Ureter (tissue), 1 donor: ENCODE measurements at places on chromosomes 7 and 10. TPM values are rescaled to one million over a fixed set of nuclear protein-coding genes. Genes with fewer than 3 reads are reported as not detected.

Gene HYCC1
- total RNA-seq, result 19.6 TPM

DNA sequence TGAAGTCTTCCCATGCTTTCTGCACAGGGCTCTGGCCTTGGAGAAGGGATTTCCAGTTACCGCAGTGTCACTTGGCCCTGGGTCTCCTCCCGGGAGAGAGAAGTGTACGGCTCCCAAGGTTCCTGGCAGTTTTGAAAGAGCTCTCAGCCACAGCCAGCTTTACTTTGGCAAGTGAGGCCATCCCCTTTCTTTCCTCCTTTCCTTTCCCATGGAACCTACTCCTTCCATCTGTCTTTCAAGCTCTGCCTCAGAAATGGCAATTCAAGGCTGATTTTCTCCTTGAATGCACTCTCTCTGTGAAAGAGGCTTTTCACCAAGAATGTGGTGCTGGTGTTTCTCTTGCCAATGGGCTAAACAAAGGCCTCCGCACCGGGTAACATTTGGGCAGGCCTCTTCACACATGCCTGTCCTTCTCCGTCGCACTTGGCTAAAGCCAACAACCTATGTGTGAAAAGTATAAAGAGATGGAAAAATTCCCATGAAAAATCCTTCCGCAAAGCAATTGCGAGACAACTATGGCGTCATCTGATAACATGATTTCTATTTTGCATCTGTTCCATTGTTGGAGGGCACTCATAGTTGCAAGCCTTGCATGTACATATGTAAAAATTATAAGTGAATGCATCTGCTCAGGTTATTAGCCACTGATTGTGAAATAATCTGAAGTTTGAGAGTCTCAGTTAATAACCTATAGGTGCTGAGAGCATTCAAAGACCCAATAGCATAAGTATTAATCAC is 125.4 kb downstream of the PFKFB3 start:
- DNase-seq, result no peak

- no peak for DNase-seq
Observed at GRCh38 chr7:23410446-23411183, 59.7 kb downstream of the IGF2BP3 start.

Gene NPC1L1
- 0.10 TPM for total RNA-seq

DNA sequence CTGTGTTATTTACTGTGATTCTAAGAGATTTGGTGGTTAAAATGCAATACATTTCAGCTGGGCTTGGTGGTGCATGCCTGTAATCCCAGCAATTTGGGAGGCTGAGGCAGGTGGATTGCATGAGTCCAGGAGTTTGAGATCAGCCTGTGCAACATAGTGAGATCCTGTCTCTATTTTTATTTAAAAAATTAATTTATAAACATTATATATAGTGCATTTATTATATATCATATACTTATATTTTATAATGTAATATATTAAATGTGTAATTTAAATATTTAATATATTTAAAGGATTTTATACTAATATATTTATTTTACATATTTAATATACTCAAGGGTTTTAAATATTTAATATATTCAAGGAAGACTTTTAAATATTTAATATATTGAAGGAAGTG is 402.8 kb upstream of the PCDH15 start:
- no peak for DNase-seq

Gene ENO4
- total RNA-seq, result 0.73 TPM

DNA sequence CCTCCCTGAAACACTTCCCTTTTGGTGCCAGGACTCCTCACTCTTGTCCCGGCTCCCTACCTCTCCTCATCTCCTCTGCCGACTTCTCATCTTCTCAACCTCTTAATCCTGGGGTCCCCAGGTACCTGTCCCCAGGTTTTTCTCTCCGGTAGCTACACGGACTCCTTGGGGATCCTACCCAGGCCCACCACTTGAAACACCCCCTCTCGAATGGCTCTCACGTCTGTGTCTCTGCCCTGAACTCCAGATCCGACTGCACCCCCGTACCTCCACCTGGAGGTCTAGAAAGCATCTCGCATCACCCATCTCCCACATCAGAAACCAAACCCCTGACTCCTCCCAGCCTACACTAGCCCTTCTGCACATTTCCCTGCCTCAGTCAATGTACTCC is 4.8 kb downstream of the TBATA start:
- DNase-seq, result no peak

DNA sequence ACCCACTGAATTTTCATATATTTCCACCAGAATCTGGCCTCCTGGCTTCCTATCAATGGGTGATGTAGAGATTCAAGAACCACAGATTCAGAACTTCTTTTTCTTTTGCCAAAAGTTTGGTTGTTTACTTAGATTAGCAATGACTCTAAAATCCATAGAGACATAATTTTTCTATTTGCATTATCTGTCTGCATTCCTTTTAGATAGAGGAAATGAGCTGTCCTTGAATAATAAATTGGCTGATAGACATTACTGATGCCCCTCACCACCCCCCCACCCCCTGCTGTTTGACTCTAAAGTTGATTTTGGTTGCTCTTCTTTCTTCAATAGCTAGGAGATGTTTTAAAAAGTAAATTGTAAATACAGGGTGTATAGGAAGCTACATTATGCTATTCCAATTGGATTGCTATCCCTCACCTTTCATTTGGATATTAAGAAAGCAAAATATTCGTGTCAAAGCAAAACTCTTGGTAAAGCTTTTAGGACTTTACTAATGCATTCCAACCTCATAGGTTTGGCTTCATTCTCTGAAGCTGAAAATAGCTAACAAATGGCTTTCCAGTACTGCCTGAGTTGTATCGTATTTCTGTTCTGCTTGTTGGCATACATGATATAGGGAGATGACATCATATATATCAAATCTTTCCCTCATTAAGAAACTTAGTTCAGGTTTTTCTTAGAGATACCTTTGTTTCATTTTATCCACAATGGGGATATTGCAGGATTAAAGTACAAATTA is 606.0 kb downstream of the ARL4A start:
- DNase-seq, result no peak

Gene PRKG1
- 25.4 TPM for total RNA-seq

Gene VPS26A
- total RNA-seq, result 54.6 TPM

Gene OR2A1
- total RNA-seq, result not detected

Gene TMEM60
- 10.6 TPM for total RNA-seq

Gene NOS3
- total RNA-seq, result 50.7 TPM

Gene MYO1G
- total RNA-seq, result 6.0 TPM

- no peak for DNase-seq
Observed at GRCh38 chr10:89337484-89337883, 9.7 kb downstream of the IFIT3 start.

Gene COPG2
- 46.1 TPM for total RNA-seq

DNA sequence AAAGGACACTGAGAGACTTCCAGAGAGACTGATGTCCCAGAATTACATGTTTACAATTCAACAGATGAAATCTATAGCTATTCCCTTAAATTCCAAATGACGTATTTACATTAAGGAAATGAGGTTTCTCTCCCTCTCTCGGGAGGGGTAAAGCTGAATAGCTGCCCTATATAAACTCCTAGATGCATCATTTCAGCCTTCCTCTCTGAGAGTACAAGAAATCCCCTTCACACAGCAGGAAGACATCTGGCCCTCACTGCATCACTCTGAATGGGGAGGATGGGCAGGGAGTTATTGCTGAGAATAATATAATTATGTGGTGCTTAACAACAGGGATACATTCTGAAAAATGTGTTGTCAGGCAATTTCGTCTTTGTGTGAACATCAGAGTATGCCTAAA is 11.0 kb downstream of the POT1 start:
- DNase-seq, result no peak

DNA sequence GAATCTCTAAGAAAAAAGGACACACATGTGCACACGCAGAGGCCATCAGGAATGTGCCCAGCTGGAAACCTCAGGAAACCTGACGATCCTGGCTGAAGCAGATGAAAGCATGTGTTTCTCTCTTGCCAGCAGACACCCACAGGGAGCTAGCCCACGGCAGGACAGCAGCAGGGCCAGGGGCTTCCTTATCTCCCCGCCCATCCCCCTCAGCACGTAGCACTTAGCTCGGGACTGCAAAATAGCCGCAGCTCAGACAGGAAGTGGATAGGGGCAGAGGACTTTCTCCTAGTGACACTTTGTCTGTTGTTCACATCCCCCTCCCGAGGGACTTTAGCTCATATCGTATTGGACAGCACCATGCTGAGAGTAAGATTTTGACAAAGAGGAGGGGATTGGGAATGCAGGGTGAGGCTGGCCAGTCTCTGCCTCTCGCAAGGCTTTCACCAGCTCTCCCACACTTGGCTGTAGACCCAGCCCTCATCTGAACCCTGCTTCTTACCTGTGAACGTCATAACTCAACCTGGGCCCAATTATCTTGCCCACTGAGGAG is 63.8 kb downstream of the MKI67 start:
- DNase-seq, result no peak

- DNase-seq, result peak; percentile 70
Observed at GRCh38 chr10:100510533-100511308, 8.9 kb downstream of the SEC31B start.

DNA sequence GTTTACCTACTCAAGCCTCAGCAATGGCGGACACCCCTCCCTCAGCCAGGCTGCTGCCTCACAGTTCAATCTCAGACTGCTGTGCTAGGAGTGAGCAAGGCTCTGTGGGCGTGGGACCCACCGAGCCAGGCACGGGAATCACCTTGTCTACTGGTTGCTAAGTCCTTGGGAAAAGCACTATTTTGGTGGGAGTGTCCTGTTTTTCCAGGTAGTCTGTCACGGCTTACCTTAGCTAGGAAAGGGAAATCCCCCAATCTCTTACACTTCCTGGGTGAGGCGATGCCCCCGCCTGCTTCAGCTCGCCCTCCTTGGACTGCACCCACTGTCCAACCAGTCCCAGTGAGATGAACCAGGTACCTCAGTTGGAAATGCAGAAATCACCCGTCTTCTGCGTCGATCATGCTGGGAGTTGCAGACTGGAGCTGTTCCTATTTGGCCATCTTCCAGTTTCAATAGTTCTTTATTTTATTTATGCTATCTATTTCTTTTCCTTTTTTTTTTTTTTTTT is at the start of gene HYAL4:
Gene HYAL4, plus strand, starts transcription at position 458 of the 508 bp plus-strand sequence. CDS start 23,105 bp downstream, outside the sequence.
- no peak for DNase-seq

DNA sequence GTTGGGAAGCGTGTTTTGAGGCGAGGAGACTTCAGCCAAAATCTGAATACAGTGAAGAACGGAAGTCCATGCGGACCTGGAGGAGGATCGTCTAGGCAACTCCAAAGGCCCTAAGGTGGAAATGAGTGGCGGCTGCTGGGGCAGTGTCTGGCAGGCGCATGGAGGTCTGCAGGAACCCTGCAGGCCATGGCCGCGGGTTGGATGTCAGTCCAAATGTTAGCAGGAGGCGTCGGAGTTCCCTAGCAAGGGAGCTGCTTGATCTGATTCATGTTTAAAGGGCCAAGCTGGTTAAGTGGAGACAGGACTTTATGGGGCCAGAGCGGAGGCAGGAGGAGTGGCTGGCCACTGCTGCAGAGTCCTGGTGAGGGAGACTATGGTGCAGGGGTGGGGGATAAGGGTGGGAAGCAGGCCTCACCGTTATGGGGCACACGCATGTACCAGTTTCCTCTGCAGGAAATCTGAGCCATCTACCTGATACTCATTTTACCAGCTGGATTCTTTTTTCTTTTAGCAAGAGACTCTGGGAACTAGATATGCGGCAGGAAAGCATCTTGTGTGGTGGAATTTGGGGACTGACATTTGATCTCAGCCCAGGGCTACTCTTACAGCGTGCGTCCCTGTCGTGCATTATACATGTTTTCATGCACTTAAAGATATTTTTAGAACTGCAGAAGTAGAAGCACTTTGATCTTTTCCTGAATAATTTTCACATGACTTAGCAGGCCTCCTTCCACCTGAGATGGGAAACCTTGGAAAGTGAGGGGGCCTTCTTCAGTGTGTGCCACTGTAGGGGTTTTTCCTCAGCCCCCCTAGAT is 6.6 kb upstream of the REPIN1 start:
- DNase-seq, result no peak

Gene GPRIN2
- 9.4 TPM for total RNA-seq

GRCh38 chr10:63388421-63389031 is 77.3 kb downstream of the JMJD1C start:
- DNase-seq, result no peak

DNA sequence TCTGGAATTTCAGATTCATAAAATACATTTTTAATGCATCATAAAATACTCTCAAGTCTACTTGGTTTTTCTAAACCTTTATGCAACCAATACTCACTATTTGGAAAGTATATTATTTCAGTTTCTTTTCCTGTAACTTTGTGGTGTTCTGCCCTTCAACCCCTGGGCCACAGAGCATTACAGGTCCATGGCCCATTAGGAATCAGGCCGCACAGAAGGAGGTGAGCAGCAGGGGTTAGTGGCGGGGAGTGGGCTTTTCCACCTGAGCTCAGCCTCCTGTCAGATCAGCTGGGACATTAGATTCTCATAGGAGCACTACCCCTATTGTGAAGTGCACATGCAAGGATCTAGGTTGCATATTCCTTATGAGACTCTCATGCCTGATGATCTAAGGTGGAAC is 9.7 kb downstream of the SNX13 start:
- no peak for DNase-seq

- DNase-seq, result no peak
Observed at GRCh38 chr7:80601999-80602398, 36.4 kb upstream of the CD36 start.

- no peak for DNase-seq
Observed at GRCh38 chr10:988667-989545, 672 bp downstream of the GTPBP4 start.

DNA sequence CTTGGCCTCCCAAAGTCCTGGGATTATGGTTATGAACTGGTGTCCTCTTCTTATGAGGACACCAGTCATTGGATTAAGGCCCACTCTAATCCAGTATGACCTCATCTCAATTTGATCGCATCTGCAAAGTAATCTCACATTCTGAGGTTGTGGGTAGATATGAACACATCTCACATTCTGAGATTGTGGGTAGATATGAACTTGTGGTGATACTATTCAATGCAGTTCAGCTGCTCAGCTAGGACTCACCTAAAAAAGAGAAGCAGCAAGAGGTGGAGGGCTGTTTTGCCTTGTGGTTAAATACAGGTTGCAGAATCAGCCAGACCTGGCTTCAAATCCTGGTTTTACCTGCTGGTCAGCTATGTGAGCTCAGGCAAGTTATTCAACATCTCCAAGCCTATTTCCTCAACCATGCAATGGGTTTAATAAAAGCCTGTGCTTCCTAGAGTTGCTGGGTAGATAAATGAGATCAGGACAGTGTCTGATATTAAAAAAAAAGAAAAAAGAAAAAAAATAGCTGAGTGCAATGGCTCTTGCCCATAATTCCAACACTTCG is 8.5 kb upstream of the BAG3 start:
- DNase-seq, result no peak

Gene STEAP1B
- total RNA-seq, result 0.73 TPM

Gene C7orf57
- 0.42 TPM for total RNA-seq

Gene STMP1
- total RNA-seq, result 32.9 TPM

- peak; percentile 28 for DNase-seq
Observed at GRCh38 chr10:31765541-31765940, 163.1 kb downstream of the ARHGAP12 start.
